ENCODE measurements at places on chromosomes 11 and 22. TPM values are rescaled to one million over a fixed set of nuclear protein-coding genes. Genes with fewer than 3 reads are reported as not detected.

The KCNK4 gene
- not detected for total RNA-seq

- DNase-seq = peak; percentile 68
Observed at GRCh38 chr22:28977481-28977971, 84.1 kb downstream of the C22orf31 start.

The SGSM1 gene
- total RNA-seq = 0.06 TPM

DNA sequence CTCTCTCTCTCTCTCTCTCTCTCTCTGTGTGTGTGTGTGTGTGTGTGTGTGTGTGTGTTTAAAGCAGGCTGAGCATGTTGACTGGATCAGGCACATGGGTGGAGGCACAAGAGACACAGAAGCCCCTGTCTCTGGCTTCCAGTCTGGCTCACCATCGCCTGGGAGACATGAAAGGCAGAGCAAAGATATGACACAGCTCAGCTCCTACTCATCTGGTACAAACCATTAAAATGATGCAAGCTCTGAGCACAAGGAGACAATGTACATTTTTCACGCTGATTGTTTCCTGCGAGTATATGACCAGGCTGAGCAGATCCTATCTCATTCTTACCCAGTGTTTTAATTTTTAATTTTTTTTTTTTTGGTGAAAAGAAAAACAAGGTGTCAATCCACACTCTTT lies 9.5 kb downstream of the SLC6A5 start:
- no peak for DNase-seq

GRCh38 chr11:10205928-10206327 lies 88.1 kb downstream of the SBF2 start:
- no peak for DNase-seq

DNA sequence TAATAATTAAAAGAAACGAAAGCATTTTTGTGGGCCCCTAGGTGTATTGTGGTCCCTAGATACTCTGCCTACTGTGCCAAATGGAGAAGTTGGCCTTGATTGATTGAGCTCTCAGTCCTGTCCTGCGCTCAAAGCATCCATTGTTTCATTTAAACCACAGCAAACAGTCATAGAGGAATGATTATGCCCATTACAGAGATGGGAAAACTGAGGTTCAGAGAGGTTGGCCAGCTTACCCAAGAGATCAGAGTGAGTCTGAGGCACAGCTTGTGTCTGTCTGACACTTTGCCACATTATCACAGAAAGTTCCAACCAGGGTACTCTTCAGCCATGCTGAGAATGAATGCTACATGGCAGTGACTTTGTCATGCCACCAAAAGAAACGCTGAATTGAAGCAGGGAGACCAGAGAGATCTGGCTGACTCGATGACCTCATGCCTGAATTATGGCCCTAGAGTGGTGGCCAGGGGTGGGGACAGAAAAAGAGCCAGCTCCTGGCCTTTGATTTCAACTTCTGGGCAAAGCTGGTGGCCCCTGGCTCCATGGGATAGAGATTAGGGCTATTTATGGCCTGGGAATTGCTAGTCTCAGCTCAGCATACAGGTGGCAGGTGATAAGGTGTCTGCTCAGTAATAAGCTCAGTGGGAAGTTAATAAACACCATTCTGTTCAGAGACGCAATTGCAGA lies 180.5 kb downstream of the MIAT start:
- no peak for DNase-seq

GRCh38 chr11:7690648-7691047 lies 15.6 kb downstream of the OVCH2 start:
- DNase-seq = no peak

The APOL1 gene
- 27.0 TPM for total RNA-seq
